GM04504 (cell line): ENCODE measurements at places on chromosomes 6 and 20.
A peak's percentile ranks its signal among the peaks of the same experiment; 100 is the strongest.

DNA sequence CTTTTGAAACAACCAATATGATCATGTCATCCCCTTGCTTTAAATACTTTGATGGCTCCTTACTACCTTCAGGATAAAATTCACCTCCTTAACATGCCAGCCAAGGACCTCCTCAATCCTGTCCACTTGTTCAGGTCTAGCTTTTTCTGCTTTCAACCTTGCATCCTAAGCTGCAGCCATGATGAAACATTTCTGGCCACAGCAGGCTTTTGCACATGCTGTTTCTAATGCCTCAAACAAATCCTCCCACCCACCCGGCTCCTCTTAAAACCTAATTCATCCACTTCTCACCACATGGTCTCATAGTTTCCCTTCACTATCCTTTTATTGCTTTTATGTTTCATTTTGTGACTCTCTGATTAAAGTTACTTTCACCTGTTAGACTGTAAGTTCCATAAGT lies 124.6 kb downstream of the MYB start:
- DNase-seq = no peak

DNA sequence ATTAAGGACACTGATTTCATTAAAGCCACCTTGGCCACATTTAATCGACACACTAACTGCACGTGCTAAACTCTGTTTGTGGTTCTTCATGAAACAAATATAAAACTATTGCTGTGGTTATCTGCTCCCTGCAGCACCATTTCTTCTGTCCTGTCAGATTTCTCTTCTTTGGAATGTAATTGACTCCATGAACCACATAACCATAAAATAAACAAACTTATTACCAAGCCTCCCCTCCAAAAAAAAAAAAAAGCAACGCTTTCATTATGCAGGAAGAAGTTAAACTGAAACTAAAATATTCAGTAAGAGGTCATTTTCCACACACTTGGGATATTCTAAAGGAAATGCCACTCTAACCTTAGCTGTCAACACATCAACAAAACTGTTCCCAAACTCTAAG lies 319.1 kb upstream of the NT5E start:
- no peak for DNase-seq

GRCh38 chr6:97394160-97394748 lies 111.2 kb upstream of the MMS22L start:
- peak; percentile 17 for DNase-seq

DNA sequence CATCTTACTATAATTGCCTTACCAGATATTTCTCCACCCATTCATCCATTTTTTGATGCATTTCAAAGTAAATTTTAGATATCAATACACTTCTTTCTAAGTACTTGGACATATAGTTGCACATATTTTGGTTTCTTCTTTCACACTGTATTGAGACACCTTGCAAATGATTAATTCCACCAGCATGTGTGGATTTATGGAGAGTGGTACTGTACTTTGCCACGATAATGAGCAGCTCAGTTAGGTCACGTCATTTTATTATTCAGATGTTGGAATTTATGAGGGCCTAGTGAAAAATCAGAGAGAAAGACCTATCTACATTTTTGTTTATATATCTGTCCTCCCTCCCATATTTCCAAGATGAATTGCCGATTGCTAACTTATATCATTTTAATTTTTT lies 5.3 kb downstream of the NFYA start:
- DNase-seq = no peak

DNA sequence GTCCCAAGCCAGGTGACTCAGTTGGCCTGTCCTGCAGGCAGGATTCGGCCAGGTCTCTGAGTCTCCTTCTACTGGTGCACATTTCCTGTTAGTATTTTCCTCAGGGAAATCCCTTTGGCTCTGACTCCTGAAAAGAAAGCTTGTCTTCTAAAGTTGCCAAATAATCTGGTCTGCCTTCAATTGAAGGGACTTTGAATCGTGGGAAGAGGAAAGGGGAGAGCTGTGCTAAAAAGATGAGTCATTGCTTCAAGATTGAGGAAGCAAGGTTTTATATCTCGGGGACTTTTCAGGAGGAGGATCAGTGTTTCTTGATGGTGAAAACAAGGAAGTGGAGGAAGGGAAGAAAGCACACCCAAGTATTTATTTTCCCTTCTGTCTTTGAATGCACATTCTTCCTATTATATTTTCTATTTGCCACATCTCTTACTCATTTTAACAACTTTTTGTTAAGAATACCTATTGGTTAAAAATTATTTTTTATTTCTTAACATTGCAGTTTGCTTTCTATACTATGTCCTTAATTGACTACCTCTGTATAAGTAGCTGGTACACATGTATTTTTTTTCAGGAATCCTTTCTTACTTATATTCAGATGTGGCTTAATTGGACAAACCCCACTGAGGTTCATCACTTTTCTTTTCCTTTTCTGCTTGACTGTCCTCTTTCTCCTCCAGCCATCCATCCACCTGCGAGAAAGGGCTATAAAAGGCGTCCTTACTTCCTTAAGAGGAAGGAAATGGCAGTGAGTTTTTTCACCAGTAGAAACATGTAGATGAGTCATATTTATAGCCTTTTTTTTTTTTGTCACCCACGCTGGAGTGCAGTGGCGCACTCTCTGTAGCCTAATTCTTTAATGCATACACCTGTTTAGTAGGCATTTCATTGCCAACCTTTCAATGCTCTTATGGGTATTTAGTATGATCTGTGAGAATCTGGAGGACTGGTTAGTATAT lies 15.0 kb upstream of the IFNGR1 start:
- DNase-seq = peak; percentile 77

- DNase-seq = no peak
Measured at GRCh38 chr6:129773304-129773703, 63.3 kb upstream of the ARHGAP18 start.

- DNase-seq = no peak
Measured at GRCh38 chr6:47571488-47571887, 93.9 kb downstream of the CD2AP start.

GRCh38 chr6:1705630-1706029 lies 95.9 kb downstream of the FOXC1 start:
- no peak for DNase-seq
